Right ventricle myocardium superior (tissue), 1 donor: ENCODE measurements at places on chromosomes 7 and 10. TPM values are rescaled to one million over a fixed set of nuclear protein-coding genes. Genes with fewer than 3 reads are reported as not detected.

DNA sequence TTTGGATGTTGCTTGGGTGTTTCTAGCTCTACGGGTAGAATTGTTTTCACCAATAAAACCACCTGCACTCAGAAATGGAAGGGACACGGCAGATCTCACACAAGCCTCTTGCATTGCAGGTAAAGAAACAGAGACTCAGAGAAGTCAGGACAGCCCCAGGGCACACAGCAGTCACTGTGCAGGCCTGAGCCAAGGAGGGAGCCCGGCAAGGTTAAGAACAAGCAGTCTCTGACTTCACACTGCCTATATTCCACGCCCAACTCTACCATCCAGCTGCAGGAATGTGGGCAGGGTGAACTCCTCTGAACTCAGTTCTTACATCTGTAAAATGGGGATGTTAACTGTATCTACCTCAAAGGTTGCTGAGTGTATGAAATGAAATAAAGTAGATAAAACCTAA, 15.4 kb downstream of the CHST15 start:
- no peak for DNase-seq

GRCh38 chr7:104793066-104793465, 220.9 kb upstream of the KMT2E start:
- DNase-seq = no peak

DNA sequence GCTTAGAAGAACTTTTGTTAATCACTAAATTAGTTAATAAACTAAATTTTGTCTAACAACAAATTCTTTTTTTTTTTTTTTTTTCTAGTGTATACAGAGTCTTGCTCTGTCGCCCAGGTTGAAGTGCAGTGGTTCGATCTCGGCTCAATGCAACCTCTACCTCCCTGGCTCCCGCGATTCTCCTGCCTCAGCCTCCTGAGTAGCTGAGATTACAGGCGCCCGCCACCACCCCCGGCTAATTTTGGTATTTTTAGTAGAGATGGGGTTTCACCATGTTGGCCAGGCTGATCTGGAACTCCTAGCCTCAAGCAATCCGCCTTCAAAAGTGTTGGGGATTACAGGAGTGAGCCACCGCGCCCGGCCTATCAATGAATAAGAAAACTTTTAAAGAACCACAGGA, 1.1 kb upstream of the IQUB start:
- peak; percentile 43 for DNase-seq

DNA sequence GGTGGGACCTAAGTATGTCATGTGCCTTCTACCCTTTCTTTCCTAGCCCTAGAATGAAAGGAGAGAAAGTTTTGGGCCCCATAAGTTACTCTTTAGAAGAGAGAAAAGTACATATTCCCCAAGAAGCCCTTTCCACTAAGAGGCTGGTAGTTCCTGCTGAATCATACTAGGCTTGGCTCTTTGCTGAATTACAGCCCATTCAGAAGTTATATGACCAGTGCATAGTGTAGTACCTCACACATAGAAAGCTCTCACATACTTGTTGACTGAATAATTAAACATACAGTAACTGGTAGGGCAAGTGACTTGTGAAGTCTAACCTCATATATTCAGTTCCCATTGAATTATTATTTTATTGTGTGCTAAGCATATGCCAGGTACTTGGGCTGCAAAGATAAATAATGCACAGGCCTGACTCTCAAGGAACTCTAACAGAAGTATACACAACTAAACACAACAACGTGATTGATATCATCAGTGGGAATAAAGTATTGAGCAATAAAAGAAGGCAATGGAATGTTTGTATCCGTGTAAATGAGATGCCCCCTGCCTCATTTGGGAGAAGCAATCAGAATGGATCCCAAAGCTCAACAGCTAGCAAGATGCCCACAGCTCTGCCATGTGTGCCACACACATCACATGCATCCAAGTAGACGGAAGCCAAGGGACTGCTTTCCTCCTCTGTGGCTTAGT, 38.9 kb upstream of the UBN2 start:
- DNase-seq = no peak

DNA sequence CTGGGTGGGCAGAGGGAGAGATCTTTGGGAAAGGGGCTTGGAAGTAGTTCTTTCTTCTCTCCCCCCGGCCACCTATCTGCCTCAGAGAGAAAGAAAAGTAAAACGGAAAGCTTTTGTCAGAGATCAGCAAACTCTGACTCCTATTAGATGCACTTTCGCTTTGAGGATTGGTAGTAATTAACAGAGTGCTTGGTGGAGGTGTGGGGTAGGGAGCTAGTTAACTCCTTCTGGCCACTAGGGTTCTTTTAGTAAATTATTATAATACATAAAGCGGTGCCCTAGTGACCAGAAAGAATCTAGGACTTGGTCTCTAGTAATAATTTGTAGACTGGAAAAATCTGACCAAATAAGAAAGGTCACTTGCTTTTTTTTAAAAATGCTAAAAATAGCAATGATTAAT, 54.6 kb downstream of the CPVL start:
- no peak for DNase-seq

- DNase-seq = peak; percentile 33
Measured at GRCh38 chr7:499853-500485, 19.7 kb downstream of the PDGFA start.

DNA sequence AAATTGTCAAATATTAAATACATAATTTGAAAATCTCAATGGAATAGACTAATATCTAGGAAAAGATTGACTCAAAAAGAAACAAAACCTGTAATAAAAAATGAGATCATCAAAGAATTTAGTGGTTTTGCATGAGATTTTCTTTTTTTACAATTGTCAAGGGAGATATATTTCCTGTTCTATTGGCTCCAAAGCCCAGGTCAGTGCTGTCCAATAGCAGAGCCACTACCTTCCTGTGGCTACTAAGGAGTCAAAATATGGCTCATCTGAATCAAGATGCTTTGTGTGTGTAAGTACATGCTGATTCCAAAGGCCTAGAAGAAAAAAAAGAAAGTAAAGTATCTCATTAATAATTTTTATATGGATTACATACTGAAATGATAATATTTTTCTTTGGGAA, 191.9 kb downstream of the C7orf25 start:
- DNase-seq = no peak

DNA sequence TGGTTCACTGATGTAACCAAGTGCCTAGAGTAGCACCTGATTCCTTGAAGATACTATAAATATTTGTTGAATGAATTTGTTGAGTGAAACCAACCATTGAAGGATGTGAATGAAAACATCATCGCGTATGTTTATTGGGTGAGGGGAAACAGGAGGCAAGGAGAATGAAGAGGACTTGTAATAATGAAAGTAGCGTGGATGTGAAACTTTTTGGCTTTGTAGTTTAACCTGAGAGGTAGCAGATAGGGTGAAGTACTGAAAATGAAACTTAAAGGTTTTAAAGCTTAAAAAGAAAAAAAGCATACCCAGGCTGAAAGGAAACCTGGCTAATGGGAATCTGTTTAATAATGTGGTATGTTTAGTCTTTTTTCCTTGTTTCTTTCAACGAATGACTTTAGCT, 5.2 kb downstream of the CCNY start:
- no peak for DNase-seq

Gene PAPSS2
- total RNA-seq = 8.6 TPM

Gene DENND10
- total RNA-seq = 18.9 TPM

Gene TASOR2
- total RNA-seq = 35.8 TPM
